ENCODE measurements at places on chromosomes 4 and X.
A peak's percentile ranks its signal among the peaks of the same experiment; 100 is the strongest.

DNA sequence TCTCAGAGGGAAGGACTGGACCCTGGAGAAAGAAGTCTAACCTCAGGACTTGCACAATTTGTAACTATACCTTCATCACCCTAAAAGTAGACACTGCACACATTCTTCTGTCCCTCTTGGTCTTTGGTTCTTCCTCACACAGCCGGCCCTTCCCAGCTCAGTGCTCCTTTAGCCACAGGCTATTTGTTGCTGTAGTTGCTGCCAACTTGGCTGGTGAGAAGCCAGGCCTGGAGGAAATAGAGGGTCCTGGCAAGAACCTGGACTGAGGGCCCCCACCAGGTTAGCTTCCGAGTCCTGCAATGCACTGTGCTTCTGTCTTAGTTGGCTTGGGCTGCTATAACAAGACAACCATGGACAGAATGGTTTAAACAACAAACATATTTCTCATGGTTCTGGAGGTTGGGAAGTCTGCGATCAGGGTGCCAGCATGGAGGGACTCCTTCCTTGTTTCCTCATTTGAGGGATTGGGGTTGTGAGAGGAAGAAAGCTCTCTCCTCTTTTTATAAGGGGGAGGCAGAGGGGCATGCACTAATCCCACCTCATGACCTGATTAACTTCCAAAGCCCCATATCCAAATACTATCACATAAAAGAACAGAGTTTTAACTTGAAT, 4.4 kb upstream of the FGF5 start:
- no peak for DNase-seq

GRCh38 chr4:81482326-81482725, 10.6 kb upstream of the RASGEF1B start:
- DNase-seq: no peak

DNA sequence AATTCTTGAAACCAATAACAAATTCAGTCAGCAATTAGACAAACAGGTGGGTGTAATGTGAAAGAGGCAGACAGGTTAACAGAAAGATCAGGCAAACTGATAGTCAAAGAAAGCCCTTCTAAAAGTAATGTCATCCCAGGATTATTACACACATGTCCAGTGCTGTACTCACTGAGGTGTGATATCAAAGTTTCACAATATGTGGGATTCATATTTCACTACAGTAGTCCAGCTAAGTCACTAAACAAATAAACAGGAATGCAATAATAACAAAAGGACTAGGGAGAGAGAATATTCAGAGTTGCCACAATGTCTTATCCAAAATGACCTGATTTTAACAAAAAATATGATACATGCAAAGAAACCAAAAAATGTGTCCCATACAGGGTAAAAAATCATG, 787.5 kb downstream of the FSTL5 start:
- no peak for DNase-seq

DNA sequence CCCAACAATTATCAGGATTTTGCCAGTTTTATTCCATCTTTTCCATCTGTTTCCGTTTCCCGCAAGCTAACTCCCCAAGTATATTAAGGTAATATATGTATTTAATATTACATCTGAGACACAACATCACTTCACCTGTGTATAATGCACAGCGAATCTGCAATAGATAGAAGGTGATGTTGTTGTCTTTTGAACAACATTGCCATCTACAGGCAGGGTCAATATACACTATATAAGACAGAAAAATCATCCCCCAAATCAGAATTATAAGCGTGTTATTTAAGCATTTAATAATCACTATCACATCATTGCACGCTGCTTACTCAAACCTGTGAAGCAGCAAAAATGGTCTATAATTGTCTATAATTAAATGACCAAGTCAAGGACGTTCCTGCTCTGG, 1115.5 kb downstream of the NLGN4X start:
- DNase-seq: peak; percentile 71

GRCh38 chrX:112636288-112636687, 43.5 kb downstream of the LHFPL1 start:
- DNase-seq: no peak
